ENCODE measurements at places on chromosomes 7 and 10.

DNA sequence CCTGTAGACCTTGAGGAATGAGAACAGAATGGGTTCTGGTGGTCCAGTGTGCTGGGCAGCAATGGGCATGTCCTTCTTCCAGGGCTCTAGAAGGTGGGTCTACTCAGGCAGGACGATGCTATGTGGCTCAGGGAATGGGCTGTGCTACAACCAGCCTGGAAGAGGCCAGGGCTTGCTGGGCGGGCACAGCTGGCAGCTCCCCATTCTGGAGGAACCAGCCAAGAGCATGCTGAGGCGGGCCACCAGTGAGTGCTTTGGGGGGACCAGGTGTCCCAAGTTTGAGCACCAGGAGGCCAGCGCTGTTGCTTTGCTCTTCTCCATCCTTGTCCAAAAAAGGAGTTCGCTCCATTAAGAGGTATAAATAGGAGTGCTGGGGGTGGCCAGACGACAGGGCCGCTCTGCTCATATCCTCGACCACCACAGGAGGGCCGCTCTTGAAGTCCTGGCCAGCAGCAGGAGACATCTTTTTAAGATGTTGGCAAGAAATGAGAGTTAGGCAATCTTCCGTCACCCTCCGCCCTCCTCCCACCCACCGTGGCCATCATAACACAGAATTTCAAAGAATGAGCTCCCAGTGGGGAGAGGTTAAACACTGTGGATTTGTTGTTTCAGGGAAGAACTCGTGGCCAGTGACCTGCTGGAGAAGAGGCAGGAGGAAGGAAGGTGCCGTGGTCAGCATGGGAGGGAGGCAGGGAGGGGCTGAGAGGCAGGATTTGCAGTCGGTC is 141.3 kb downstream of the GRK5 start:
- DNase-seq = no peak

DNA sequence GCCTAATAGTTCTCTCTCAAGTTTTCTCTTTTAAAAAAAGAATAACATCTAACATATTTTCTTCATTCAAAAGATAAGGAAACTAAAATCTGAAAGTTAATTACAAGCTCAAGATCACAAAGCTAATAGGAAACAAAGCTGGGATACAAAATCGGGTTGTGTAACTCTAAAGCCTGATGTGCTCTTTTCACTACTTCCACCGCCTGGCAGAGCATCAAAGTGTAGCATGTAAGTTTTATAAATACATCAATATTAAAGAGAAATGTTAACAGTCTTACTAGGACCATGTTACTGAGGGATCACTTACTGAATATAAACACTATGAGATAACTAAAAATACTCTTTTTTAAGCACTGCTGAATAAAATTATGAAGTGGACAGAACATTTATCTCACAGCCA is 97.2 kb downstream of the KMT2C start:
- no peak for DNase-seq

DNA sequence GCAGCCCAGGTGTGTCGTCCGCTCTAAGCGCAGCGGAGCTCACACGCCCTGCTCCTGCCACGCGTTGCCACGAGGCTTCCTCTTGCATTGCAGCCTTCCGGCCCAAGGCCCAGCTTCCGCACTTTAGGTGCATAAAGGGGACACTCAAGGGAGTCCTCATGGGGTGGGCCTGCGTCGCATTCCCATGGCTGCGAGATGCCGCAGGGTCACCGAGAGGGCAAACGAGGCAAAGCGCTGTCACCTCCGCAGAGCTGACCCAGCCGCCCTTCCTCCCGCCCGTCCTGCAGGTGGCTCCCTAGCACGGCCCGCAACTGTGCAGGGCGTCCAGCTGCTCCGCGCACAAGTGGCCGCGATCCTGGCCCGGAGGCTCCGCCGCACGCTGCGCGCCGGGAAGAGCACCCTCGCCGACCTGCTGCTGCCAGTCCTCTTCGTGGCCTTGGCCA is 283.5 kb downstream of the ABCA13 start:
- DNase-seq = no peak

DNA sequence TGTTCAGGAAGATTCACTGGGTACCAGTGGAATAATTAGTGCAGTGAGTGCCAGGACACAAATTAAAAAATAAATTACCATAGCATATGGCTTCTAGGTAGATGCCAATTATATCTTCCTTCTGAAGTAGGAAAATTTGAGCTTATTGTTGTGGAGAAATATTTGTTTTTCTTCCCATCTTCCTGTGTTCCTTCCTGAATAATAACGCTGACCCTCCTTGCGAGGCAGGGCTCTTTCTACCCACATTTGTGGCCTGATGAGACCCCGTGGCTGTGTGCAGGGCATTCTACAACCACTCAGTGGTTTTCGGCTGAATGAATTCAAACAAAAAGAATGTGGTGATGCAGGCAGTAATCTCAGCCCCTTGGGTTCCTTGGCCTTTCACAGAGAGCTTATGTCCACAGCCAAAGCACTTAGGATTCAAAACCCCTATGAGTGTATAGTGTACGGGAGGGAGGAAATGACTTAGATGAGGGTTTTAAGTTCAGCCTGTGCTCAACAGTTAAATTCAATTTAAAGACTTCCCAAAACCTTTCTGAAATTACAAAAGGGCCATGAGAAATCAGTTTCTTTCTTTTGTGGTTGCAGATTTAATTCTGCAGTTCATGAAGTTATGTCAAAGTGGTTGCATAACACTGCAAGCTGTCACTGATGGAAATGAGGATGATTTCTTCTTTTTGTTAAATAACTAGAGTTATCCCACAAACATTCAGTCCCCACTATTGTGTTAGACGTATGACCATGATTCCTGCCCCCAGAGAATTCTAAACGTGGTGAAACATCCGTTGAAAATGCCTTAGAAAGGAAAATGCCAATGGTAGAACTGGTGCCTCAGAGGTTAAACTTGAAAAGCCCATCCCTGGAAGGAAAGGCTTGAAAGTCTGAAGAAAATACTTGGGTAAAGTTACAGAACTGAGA is 255.3 kb downstream of the FZD1 start:
- DNase-seq = no peak

DNA sequence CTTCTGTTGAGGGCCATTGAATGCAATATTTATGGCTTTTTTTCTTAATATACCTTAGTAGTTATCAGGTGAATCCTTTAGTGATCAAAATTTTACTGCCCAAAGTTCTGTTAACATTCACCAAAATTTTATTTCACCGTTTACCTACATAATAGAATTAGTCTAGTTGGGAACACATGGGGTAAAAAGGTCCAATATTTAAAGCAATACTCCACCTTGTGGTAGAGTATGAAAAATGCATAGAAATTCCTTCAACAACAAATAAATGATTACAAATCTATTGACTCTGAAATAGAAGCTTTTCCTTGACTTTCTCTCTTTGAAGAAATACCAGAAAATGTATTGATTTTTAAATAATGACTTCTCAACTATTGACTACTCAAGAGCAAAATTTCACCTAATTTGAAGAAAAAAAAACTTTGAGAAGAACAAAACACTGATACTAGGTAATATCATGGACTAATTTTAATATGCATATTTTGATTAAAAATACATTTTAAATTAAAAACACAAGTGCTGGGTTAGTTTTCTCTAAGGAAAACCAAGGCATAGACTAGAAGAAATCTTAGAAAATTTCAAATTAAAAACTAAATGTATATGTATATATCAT is 43.3 kb downstream of the POLR1F start:
- DNase-seq = peak; percentile 34

Data from OCI-LY7 (cell line).